ENCODE measurements at places on chromosomes 3 and 15. TPM values are rescaled to one million over a fixed set of nuclear protein-coding genes. Genes with fewer than 3 reads are reported as not detected.

GRCh38 chr15:56042498-56042897, 49.1 kb upstream of the NEDD4 start:
- H3K36me3 ChIP-seq: no peaks in the 10 kb centered on the region
- peaks cover 8% of the 10 kb centered on the region for H3K4me1 ChIP-seq
- no peak overlapping the region for H3K4me3 ChIP-seq
- peak overlapping the region; percentile 50 for H3K27ac ChIP-seq

GRCh38 chr15:59232476-59232875, 25.8 kb downstream of the LDHAL6B start:
- DNase-seq: no peak
- H3K27me3 ChIP-seq: no peaks in the 10 kb centered on the region
- no peaks in the 10 kb centered on the region for H3K36me3 ChIP-seq
- no peak overlapping the region for H3K27ac ChIP-seq

PXYLP1 gene
- 24.7 TPM for total RNA-seq

GRCh38 chr15:80514071-80514780, 110.0 kb downstream of the ARNT2 start:
- no peaks in the 10 kb centered on the region for H3K4me1 ChIP-seq
- H3K36me3 ChIP-seq: no peaks in the 10 kb centered on the region
- DNase-seq: no peak
- H3K27me3 ChIP-seq: no peaks in the 10 kb centered on the region
- H3K27ac ChIP-seq: no peak overlapping the region
- H3K4me3 ChIP-seq: no peak overlapping the region

Measured in heart left ventricle (tissue), 16 donors.